PC-9 (cell line): ENCODE measurements at places on chromosomes 6 and 20. TPM values are rescaled to one million over a fixed set of nuclear protein-coding genes. Genes with fewer than 3 reads are reported as not detected.

- DNase-seq: no peak
Measured at GRCh38 chr6:132087391-132087790, 136.2 kb upstream of the CCN2 start.

Gene TCF15
- not detected in 2 replicates for total RNA-seq

DNA sequence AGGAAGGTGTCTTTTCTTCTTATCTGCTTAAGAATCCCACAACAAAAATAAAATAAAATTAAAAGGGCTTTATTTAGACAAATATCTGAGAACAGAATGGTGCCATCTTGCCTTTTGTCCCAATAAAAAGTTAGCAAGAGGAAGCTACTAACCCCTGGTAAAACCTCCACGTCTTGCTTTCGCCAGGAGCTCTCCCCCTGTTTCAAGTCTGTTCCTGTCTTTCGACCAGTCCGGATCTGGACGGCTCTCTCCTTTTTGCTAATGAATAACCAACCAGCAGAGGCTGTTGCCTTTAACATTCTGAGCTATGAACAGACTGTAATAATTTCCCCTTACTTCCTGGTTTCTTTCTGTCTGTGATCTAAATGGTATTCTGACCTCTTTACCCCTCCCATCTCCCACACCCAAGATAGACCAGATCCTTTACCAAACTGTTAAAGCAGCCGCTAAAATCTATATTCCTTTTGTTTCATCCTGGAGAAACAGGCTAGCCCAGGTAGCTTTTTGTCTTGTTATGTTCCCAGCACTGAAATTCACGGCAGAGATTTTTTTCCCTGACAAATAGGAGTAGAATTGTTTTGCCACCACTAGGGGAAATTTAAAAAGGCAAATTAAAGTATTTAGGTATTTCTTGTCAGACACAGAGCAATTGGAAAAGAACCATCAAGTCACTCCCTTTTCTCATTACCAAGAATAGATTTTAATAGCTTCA is at the start of gene FRK:
FRK (minus strand) TSS at position 320 of the 712 bp plus-strand sequence. CDS start 580 bp downstream, outside the sequence.
- peak; percentile 58 for DNase-seq

Gene SCUBE3
- total RNA-seq: 0.10 and 0.17 TPM in 2 replicates

- no peak for DNase-seq
Measured at GRCh38 chr6:170062209-170062914, 228.5 kb downstream of the DLL1 start.

DNA sequence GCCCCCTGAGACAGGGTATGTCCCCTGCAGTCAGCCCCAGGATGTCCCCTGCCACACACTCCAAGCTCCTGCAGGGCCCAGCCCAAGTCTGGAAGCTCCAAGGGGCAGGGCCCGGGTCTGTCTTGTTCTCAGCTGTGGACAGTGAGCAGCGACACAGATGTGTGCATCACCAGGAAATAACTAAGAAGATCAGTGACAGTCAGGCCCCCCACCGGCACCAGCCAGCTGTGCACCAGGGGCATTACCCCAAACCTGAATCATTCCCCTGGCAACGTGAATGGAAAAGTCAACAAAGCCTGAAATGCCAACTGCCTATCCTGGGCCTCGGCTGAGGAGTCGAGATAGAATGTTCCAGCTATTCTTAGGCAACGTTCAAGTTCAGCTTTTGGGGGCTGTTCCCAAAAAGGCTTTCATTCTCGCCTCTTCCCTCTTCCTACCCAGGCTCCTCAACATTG is 105.0 kb downstream of the PREX1 start:
- no peak for DNase-seq

DNA sequence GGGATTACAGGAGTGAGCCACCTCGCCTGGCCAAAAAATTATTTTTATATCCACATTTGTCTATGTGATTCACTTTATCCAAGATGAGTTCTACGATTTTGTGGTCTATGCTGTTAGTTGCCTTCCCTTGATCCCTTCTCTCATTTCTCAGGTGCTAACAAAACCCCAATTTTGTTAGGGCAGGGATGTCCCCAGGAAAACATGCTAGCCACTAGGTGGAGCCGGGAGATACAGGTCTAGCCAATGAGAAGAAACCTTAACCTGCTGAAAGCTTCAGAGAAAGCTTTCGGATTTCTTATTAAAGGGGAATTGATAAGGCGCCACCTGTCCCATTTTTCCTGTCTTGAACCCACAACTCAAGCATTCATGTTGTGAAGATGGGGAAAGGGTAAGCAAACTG is 167.4 kb upstream of the OLIG3 start:
- no peak for DNase-seq

Gene MYL9
- 13.3 and 25.3 TPM in 2 replicates for total RNA-seq

Gene SPATS1
- total RNA-seq: not detected in 2 replicates

GRCh38 chr6:95693108-95693507 is 115.8 kb downstream of the MANEA start:
- DNase-seq: no peak

DNA sequence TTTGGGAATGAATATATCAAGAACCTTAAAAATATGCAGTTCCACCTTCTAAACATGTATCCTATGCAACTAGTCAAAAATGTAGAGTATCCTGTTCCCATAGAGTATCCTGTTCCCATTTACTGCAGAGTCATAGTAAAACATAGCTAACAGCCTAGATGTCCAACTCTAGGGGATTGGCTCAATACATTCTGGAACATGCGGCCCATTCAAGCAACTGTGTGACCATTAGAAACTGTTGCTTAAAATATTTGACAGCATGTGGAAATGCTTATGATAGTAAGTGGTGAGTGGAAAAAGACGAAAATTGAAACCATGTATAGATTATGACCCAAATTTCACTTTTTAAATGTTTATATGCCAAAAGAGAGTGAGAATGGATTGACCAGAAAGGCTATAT is 11.2 kb downstream of the FOXP4 start:
- no peak for DNase-seq

Gene ME1
- 82.0 and 111 TPM in 2 replicates for total RNA-seq

GRCh38 chr6:7631466-7631865 is 41.5 kb downstream of the SNRNP48 start:
- no peak for DNase-seq

DNA sequence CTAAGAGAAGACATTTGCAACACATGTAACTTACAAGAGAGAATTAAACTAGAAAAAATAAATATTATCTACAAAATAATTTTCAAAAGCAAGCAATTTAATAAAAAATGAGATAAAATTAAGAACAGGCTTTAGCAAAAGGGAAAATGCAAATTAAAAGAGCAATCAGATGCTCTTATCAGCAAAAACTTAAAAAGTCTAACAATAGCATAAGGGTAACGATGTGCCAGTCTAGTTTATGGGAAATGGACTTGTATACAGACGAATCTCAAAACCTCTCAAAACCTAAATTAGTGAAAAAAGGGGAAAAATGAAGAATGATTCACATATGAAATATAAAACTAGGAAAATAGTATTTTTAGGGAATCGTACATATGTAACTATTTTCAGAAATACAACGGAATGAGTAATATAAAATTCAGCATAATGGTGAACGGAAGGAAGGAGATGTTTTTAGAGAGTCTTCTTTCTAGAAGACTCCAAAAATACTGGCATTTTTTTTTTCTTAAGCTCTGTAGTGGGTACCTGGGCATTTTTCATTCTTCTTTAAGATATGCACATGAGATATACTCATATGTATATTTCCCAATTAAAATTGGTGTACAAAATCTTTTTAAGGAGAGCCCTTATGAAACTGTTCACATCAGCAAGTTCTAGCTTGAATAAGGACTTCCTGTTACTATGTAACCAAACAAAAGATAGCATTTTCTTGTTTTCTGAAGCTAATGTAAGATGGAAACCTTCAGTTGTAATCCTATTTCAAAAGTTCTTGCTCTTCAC is 927 bp upstream of the MANEA start:
- DNase-seq: no peak

DNA sequence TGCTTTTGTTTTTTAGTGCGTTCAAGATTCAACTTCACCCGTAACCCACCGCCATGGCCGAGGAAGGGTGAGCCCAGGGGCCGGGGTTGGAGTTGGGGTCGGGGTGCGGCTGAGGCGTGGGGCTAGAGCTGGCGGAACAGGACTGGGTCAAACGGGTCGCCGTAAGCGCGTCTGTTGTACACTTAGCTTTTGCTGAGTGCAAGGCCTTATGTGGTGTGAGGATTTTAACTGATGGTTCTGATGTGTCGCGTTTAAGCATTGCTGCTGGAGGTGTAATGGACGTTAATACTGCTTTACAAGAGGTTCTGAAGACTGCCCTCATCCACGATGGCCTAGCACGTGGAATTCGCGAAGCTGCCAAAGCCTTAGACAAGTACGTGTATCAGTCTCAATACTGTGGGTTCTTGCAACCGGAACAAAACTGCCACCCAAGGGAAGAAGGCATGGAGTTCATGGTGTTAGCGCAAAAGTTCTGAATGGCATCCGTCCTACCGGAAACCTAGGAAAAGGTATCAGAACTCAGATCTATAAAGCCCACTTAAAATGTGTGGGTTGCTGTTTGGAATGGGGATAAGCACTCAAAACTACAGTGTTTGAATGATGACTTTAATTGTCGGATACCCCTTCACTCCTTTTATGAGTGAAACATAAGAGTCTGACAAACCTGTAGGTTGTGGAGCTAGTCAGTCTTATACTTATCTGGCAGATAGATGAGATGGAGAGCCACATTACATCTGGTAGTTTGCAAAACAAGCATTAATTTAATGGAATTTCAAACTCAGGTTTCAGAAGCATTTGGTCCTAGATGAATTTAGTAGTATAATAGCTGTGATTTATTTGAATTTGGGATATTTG is 574 bp downstream of the RPS12 start:
- DNase-seq: no peak

GRCh38 chr20:60116128-60116909 is 158.1 kb downstream of the CDH26 start:
- DNase-seq: no peak

DNA sequence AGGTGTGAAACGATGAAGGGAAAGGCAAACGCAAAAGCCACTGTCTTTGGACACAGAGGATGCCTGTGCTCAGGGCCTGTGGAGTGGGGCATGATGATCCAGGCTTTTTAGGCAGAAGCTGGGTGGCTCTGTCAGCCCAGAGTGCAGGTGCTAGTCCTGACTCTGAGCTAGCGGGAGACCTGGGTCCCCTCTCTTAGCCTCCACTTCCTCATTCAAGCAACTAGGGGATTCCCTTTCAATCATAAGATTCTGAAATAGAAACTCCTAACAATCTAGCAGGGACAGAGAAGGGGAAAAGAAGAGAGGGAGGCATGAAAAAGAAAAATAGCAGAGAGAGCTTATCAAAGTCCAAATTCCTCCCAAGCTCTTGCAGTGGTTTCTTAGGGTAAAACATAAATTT is 7.6 kb upstream of the HIVEP2 start:
- DNase-seq: no peak

- DNase-seq: peak; percentile 73
Measured at GRCh38 chr6:35370124-35370741, 27.9 kb downstream of the PPARD start.

DNA sequence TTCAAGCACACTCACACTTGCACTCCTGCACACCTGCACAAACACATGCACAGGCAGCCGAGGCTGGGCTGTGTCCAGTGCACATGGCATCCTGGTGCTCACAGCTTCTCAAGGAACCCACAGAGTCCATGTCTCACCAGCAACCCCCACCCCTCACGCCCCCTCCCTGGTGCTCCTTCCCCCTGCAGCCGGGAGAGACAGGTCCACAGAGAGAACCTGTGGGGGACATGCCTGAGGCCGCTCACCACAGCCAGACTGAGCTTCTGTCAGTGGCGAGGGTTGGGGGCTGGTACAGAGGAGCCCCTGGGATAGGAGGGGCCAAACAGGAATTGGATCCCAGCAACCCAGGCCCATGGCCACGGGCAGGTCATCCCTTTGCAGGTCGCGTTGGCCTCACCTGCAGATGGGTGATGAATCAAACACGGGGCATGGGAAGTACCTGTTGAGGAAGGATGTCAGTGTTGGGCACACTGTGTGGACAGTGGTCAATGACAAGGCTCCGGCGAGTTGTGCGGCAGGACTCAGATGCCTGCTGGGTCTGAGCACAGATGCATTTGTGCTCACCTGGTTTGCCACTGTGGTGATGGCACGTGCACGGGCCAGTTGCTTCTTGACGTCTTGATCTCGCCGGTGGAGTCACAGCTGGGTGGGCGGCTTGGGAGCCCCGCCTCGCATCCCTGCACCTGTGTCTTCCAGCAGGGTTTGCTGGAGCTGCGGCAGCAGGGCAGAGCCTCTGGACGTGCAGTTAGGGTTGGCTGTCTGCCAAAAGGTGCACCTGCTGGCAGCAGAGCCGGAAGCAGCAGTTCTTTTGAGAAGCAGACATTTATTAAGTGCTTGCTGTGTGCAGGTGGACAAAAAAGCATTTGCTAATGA is 113.0 kb downstream of the ERMARD start:
- DNase-seq: no peak

DNA sequence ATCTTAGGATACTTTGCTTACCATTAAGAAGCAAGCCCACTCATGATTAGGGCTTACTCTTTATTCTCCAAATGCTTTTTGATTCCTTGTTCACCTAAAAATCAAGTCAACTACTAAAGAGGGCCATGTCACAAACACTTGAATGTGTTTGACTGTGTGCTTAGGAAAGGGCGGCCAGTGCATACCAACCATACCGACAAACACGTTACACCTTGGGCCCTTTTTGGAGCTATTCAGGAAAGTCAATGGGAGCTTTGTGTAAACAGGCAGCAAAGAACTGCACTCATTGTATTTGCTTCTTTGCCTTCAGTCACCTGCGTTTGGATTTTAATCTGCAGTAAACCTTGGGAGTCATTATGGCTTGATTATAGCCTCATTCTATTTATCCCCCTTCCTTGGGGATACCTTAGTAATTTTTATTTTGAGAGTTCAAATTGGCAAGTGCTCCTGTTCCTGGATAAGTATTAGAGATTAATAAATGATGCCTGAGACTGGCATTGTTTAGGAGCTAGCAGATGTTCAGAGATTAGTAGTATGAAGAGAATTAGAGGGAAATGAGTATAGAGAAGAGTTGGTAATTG is 102.6 kb upstream of the HDGFL1 start:
- DNase-seq: no peak

Gene RBBP8NL
- 8.7 and 14.0 TPM in 2 replicates for total RNA-seq

Gene ECT2L
- not detected in 2 replicates for total RNA-seq

DNA sequence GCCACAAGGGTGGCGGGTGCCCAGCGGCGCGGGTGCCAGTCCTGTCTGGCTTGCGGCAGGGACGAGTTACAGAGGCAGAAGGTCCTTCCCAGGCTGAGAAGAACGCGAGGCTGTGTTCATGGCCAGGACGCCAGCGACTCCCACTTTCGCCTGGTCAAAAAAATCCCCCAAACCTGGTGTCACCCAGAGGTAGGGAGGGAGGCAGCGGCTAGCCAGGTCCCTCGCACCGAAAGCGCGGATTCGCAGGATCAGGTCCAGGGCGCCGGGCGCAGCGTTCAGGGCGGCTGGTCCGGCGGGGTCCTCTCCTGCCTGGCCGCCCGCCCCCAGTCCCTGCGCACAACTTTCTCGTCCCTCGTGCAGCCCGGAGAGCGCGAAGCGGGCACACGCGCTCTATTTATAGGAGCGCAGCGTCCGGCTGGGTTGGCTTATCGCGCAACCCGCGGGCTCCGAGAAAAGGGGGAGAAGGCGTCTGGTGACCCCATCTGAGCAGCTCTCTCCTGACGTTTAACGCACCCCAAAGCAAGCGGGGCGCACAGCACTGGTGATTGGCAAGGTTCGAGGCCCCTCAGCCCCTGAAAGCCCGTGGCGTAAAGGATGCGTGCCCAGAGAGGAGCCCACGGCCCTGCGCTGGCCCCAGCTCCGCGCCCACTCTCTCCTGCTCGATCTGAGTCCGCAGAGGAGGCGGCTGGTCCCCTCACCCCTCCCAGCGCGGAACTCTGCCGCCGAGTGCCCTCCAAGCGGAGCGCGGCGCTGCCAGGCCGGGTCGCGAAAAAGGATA is 519 bp downstream of the CBLN4 start:
- no peak for DNase-seq
